ENCODE measurements at places on chromosomes 6 and 20. TPM values are rescaled to one million over a fixed set of nuclear protein-coding genes. Genes with fewer than 3 reads are reported as not detected.

DNA sequence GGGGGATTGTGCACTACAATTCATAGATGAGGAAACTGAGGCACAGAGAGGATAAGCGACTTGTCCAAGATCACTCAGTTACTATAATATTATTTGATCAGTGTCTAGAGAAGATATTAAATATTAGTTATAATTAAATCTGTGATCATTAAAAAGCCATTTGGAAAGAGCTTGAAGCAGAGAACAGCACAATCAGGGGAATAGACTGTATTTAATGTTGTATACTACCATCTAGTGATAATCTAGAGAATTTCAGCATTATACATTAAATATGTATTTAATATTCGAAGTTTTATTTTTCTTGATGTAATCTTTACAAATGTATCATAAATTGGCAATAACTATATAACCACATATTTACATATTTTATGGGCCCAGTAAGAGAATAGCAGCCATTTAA is 20.1 kb upstream of the MTCL3 start:
- H3K27ac ChIP-seq, result no peak overlapping the region
- DNase-seq, result no peak
- no peak overlapping the region for H3K4me3 ChIP-seq
- H3K36me3 ChIP-seq, result no peaks in the 10 kb centered on the region

- H3K27ac ChIP-seq, result no peak overlapping the region
- H3K27me3 ChIP-seq, result no peaks in the 10 kb centered on the region
- no peak for DNase-seq
These were observed 53.3 kb downstream of the KCNS1 start for GRCh38 chr20:45047581-45048119.

GRCh38 chr6:140824595-140824994 is 1308.1 kb upstream of the GJE1 start:
- no peaks in the 10 kb centered on the region for H3K27me3 ChIP-seq
- no peaks in the 10 kb centered on the region for H3K36me3 ChIP-seq
- no peak for DNase-seq
- H3K4me3 ChIP-seq, result no peak overlapping the region
- no peaks in the 10 kb centered on the region for H3K4me1 ChIP-seq

GRCh38 chr6:33091957-33092356 is 16.2 kb downstream of the HLA-DPB1 start:
- no peaks in the 10 kb centered on the region for H3K27me3 ChIP-seq
- no peaks in the 10 kb centered on the region for H3K4me1 ChIP-seq
- DNase-seq, result peak; percentile 63
- H3K27ac ChIP-seq, result no peak overlapping the region
- H3K36me3 ChIP-seq, result peaks cover 3% of the 10 kb centered on the region
- no peak overlapping the region for H3K4me3 ChIP-seq

- no peaks in the 10 kb centered on the region for H3K27me3 ChIP-seq
- no peak overlapping the region for H3K4me3 ChIP-seq
- no peaks in the 10 kb centered on the region for H3K36me3 ChIP-seq
- no peak overlapping the region for H3K27ac ChIP-seq
These were observed 132.5 kb upstream of the PHACTR3 start for GRCh38 chr20:59471653-59472421.

Gene TCP11
- not detected for polyA plus RNA-seq

GRCh38 chr20:57844626-57845596 is 135.1 kb upstream of the PMEPA1 start:
- no peaks in the 10 kb centered on the region for H3K27me3 ChIP-seq
- no peak for DNase-seq
- no peak overlapping the region for H3K4me3 ChIP-seq
- H3K27ac ChIP-seq, result no peak overlapping the region
- no peaks in the 10 kb centered on the region for H3K36me3 ChIP-seq

DNA sequence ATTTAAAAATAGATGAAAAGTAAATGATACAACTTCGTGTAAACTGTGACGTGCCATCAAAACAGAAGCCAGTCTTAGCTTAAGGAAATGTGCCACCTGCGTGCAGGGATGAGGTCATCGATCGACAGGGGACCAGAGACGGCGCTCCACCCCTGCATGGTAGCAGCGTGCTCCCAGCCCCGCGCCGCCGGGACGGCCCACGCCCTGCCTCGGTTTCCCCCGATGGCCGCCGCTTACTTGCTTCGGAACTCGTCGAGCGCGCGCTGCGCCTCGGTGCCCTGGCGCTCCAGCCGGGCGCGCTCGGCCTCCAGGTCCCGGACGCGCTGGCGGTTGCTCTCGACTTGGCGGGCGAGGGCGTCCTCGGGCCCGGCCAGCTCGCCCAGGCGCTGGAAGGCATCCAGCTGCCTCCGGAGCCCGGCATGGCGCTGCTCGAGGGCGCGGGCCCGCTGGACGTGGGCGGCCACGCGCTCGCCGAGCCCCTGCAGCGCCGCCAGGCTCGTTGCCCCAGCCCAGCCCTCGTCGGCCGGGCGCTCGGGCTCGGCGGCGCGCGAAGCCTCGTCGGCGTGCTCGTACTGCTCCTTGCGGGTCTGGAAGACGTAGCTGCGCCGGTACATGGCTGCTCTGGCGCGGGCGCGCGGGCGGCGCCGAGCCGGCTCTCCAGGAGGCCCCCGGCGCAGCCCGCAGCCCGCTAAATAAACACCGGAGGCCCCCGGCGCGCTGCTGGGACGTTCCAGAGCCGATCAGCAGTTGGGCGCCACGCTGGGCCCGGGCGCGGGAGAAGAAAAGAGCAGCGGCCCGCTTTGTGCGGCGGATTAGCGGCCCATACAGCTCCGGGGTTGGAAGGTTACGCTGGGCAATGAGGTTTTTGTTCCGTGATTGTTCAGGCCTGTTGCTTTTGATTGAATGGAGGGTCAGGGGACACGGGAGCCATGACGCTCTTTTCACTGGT is at the start of gene BFSP1:
Gene BFSP1 (minus strand): TSS at position 664 of the 949 bp plus-strand sequence. CDS start 50 bp downstream, at position 614.
- H3K36me3 ChIP-seq, result no peaks in the 10 kb centered on the region
- H3K4me1 ChIP-seq, result no peaks in the 10 kb centered on the region
- H3K4me3 ChIP-seq, result peak within 1 kb of the TSS; percentile 31
- no peaks in the 10 kb centered on the region for H3K27me3 ChIP-seq

GRCh38 chr6:99802396-99803031 is 191.5 kb downstream of the MCHR2 start:
- no peak overlapping the region for H3K27ac ChIP-seq
- DNase-seq, result no peak
- H3K36me3 ChIP-seq, result no peaks in the 10 kb centered on the region
- no peak overlapping the region for H3K4me3 ChIP-seq
- no peaks in the 10 kb centered on the region for H3K27me3 ChIP-seq

DNA sequence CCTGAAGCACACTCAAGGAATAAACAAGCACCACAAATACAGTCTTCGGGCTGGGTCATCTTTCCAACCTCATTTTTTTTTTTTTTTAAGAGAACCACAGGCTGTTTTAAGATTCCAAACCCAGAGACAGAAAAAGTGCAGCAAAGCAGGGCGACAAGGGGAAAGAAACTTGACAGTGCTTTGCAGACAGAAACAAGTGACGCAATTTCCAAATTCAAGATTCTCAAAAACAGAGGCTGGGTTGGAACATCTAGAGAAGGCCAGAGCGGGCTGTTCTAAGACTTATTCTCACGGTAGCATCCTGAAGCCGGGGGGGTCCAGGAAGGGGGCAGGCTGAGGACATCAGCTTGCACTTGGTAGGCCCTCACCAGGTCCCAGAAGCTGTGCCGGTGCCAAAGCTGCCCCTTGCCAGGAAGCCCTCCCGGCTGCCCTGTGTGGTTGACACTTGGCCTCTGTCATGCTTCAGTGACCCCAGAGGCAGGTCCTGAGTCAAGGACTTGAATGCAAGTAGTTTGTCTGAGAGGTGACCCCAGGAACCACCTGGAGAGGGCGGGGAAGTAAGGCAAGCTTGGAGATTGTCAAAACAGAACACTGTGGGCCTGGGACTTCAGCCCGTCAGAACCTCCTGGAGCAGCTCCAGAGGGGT is 50.5 kb downstream of the BMP7 start:
- no peak for DNase-seq
- H3K27ac ChIP-seq, result no peak overlapping the region
- no peaks in the 10 kb centered on the region for H3K27me3 ChIP-seq
- H3K4me3 ChIP-seq, result no peak overlapping the region
- no peaks in the 10 kb centered on the region for H3K36me3 ChIP-seq

DNA sequence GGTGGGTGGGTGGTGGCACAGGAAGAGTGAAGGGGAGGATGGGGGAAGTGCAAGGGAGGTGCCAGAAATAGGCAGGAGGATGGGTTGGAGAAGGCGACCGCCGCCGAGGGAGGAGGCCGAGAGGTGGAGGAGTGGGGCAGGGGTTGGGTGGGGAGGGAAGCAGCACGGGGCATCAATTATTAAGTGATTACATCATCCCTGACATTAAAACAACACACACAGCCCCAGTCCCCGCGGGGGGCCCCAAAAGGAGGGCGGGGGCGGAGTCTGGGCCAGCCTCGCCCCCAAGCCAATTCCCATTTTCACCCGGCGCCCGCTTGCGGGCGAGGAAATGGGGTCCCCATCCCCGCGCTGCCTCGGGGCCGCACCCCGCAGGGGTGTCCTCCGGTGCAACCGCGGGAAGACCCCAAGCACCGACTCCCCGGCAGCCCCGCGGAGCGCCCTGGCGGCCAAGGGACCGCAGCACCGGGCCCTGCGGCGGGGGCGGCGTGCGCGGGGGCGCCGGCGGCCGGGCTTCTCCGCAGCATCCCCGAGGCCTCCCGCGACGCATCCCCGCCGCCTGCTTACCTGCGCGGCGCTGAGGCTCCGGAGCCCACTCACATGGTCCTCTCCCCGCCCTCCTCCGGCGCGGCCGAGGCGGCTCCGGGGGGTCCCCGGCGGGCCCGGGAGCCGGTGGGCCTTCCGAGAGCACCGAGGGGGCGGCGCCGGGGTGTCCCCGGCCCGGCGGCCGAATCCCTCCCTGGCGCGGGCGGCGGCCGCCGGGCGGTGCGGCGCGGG is 663 bp downstream of the FYN start:
- H3K4me1 ChIP-seq, result no peaks in the 10 kb centered on the region
- H3K36me3 ChIP-seq, result no peaks in the 10 kb centered on the region
- H3K4me3 ChIP-seq, result peak overlapping the region; percentile 97
- H3K27me3 ChIP-seq, result no peaks in the 10 kb centered on the region
- H3K27ac ChIP-seq, result no peak overlapping the region

Gene WFDC12
- polyA plus RNA-seq, result not detected

Gene BPIFB4
- not detected for polyA plus RNA-seq

GRCh38 chr6:166058064-166058739 is 109.4 kb downstream of the TBXT start:
- H3K4me3 ChIP-seq, result no peak overlapping the region
- H3K27ac ChIP-seq, result no peak overlapping the region
- H3K36me3 ChIP-seq, result no peaks in the 10 kb centered on the region
- H3K27me3 ChIP-seq, result no peaks in the 10 kb centered on the region

GRCh38 chr6:144435602-144436426 is 150.7 kb downstream of the UTRN start:
- no peaks in the 10 kb centered on the region for H3K27me3 ChIP-seq
- peaks cover 2% of the 10 kb centered on the region for H3K4me1 ChIP-seq
- no peak for DNase-seq
- peaks cover 13% of the 10 kb centered on the region for H3K36me3 ChIP-seq
- H3K4me3 ChIP-seq, result no peak overlapping the region

GRCh38 chr6:150813319-150813992 is 52.0 kb upstream of the MTHFD1L start:
- H3K4me1 ChIP-seq, result no peaks in the 10 kb centered on the region
- peaks cover 1% of the 10 kb centered on the region for H3K36me3 ChIP-seq
- H3K27me3 ChIP-seq, result no peaks in the 10 kb centered on the region
- no peak overlapping the region for H3K4me3 ChIP-seq
- DNase-seq, result no peak

DNA sequence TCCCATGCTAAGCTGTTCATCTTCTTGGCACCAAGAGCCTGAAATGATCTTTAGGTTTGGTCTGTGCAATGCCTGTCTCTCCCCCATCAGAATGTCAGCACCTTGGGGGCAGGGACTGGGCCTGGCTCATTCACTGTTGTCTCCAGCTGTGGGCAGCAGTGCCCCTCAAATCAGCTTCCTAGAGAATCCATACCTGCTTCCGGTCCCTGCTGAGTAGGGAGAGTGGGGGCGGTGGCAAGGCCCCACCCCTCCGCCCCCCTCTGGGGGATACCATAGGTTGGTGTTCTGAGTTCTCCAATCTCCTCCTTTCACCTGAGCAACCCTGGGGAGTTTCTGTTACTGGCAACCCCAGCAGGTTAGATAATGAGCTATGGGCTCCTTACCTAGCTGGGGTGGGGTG is 19.2 kb upstream of the SPDEF start:
- no peak for DNase-seq
- no peaks in the 10 kb centered on the region for H3K27me3 ChIP-seq
- no peaks in the 10 kb centered on the region for H3K36me3 ChIP-seq

DNA sequence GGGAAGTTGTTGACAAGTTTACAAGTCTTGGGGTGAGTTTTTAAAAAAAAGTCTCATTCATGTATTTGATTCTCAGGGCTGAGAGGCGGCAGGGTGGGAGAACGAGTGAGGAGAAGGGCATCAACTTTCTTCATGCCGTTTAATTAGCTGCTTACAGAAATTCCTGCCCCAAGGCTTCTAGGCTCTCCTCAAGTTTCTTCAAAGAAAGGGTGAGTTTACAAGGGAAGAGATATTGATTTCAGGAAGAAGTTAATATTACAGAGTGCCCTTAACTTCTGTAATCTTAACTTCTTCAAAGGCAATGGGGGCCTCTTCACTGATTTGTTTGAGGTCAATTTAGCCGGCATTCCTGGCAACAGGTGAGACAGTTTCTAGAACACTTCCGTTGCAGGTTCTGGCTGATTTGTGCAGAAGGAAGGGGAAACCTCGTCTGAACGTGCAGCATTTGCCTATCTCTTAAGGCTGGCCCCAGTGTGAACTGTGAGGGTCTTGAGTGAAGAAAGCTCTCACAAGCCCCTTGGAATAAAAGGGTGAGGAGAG is 3.4 kb upstream of the COL12A1 start:
- H3K4me1 ChIP-seq, result no peaks in the 10 kb centered on the region
- H3K27ac ChIP-seq, result no peak overlapping the region
- DNase-seq, result no peak
- H3K4me3 ChIP-seq, result no peak overlapping the region
- H3K27me3 ChIP-seq, result no peaks in the 10 kb centered on the region

- no peak overlapping the region for H3K27ac ChIP-seq
- no peak overlapping the region for H3K4me3 ChIP-seq
- DNase-seq, result no peak
- H3K27me3 ChIP-seq, result no peaks in the 10 kb centered on the region
- no peaks in the 10 kb centered on the region for H3K4me1 ChIP-seq
These were observed 2.6 kb downstream of the CST3 start for GRCh38 chr20:23634985-23635767.

Gene FOXS1
- polyA plus RNA-seq, result 11.4 TPM
